ENCODE measurements at places on chromosomes 2 and 18. TPM values are rescaled to one million over a fixed set of nuclear protein-coding genes. Genes with fewer than 3 reads are reported as not detected.

CCL20 gene
- total RNA-seq: 6.0 TPM

PLA2R1 gene
- not detected for total RNA-seq

IGFBP5 gene
- total RNA-seq: not detected

NPC1 gene
- total RNA-seq: 28.1 TPM

TMX3 gene
- total RNA-seq: 44.5 TPM

LRRTM4 gene
- not detected for total RNA-seq

RTKN gene
- 1.6 TPM for total RNA-seq

FSHR gene
- not detected for total RNA-seq

SCG2 gene
- total RNA-seq: not detected

SLC9A4 gene
- 0.06 TPM for total RNA-seq

SGPP2 gene
- total RNA-seq: 5.7 TPM

DPP10 gene
- total RNA-seq: not detected

COA5 gene
- total RNA-seq: 28.5 TPM

PFN4 gene
- total RNA-seq: 0.40 TPM

SERPINB12 gene
- not detected for total RNA-seq

GPR55 gene
- total RNA-seq: 4.4 TPM

MEP1B gene
- not detected for total RNA-seq

RAX gene
- not detected for total RNA-seq

SCN3A gene
- not detected for total RNA-seq

MRO gene
- not detected for total RNA-seq

CRACDL gene
- total RNA-seq: 0.15 TPM

RESP18 gene
- not detected for total RNA-seq

ABCG8 gene
- not detected for total RNA-seq

INHA gene
- total RNA-seq: not detected

UGT1A6 gene
- total RNA-seq: not detected

TLX2 gene
- 0.25 TPM for total RNA-seq

CDH19 gene
- total RNA-seq: not detected

TFCP2L1 gene
- 0.13 TPM for total RNA-seq

CROCC2 gene
- not detected for total RNA-seq

ITSN2 gene
- total RNA-seq: 59.0 TPM

Measured in activated CD8-positive, alpha-beta memory T cell treated with anti-CD3 and anti-CD28 coated beads for 36 hours (primary cell).